ENCODE measurements at places on chromosomes 11 and 22. TPM values are rescaled to one million over a fixed set of nuclear protein-coding genes. Genes with fewer than 3 reads are reported as not detected.

DNA sequence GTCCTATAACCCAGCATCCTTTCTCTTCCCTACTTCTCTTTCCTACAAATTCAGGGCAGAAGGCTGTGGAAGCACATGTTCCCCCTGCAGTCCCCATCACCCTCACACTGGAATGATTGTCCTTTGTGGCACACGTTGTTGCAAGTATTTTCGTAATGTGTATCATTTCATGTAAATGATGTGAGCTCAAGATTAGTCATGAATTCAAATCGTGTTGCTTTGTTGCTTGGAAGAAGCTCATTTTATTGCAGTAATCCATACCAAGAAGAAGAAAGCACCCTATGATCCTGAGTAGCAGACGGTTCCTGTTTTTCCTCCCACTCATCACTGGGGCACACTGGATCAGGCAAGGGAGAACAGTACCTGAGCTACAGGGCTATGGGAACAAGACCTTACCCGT is 173.4 kb downstream of the NCAM1 start:
- DNase-seq: no peak

GRCh38 chr11:9839550-9839949 is 175.7 kb downstream of the SWAP70 start:
- no peak for DNase-seq

- DNase-seq: no peak
Measured at GRCh38 chr11:120029321-120029720, 108.6 kb downstream of the TRIM29 start.

GRCh38 chr11:86219311-86220193 is 25.0 kb upstream of the EED start:
- no peak for DNase-seq

DNA sequence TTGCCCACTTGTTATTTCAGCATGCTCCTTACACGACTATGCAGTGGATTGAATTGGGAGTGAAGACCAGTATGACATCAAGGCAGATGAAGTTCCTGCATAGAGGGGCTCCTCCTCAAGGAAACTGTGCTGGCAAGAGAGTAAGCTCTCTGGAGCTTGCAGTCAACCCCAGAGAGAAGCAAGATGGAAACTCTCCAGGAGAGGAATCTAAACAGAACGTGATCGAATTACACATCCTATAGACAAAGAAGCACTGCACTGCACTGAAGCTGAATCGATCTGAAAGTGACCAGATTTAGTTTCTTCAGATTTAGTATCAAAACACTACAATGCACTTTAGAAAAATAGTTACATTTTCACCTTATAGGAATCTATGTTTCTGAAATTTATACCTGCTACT is 947.7 kb upstream of the TENM4 start:
- DNase-seq: no peak

Gene MRGPRE
- not detected for total RNA-seq

Gene SUSD2
- 0.02 TPM for total RNA-seq
